ENCODE measurements at places on chromosomes 2 and 18.

- H3K27ac ChIP-seq = no peak overlapping the region
- H3K4me1 ChIP-seq = peaks cover under 1% of the 10 kb centered on the region
Observed at GRCh38 chr2:101272045-101272784, 19.5 kb downstream of the CNOT11 start.

- no peak overlapping the region for H3K4me3 ChIP-seq
- no peaks in the 10 kb centered on the region for H3K4me1 ChIP-seq
- DNase-seq = no peak
- no peak overlapping the region for H3K27ac ChIP-seq
- H3K27me3 ChIP-seq = no peaks in the 10 kb centered on the region
- no peaks in the 10 kb centered on the region for H3K36me3 ChIP-seq
Observed at GRCh38 chr18:65527879-65528633, 222.8 kb upstream of the CDH7 start.

DNA sequence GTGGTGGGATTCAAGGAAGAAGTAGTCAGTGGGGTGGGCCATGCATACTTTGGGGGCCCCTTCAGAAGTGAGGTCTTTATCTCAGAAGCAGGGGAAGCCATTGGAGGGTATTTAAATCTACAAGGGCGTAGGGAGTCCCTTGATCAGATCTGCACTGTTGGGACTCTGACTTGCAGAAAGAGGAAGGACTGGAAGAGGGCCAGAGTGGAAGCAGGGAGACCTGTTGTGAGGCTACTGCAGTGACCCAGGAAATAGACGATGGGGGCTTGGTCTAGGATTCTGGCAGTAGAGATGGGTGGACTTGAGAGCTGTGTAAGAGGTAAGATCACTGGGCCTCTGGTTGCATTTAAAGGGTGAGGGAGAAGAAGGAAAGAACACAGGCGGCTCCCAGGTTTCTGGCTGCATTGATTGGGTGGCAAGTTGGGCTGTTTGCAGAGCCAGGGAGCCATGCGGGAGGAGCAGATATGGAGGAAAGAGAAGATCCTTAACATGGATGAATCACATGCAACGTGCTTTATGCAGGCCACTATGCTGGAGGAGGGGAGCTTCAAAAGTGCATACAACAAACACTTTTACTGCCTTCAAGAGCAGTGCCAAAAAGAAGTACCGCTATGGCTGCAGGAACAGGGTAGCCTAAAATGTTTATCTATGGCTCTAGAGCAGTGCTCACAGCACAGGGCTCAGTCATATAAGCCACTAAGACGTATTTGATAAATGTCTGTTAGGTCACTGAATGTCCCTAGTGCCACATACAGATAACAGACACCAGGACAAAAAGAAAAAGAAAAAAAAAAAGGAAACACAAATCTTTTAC lies 2.3 kb downstream of the SFXN5 start:
- no peak overlapping the region for H3K27ac ChIP-seq
- DNase-seq = no peak
- no peak overlapping the region for H3K4me3 ChIP-seq

DNA sequence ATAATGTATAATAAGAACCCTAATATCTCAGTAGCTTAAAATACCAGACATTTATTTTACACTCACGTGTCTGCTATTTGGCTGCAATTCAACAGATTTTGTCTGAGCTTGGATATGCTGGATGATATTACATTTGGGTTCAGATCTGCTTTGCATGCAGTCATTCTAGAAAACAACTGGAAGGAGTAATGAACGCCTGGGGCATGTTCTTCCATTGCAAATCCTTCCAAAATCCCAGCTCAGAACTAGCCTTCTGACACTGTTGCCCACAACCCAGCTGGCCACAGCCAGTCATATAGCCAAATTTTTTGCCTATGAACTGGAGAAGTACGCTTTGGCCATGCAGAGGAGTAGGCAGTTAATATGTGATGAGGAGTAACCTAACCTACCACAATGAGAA lies 597.8 kb upstream of the VRK2 start:
- no peaks in the 10 kb centered on the region for H3K36me3 ChIP-seq
- H3K27ac ChIP-seq = no peak overlapping the region
- H3K4me3 ChIP-seq = no peak overlapping the region
- DNase-seq = no peak
- H3K4me1 ChIP-seq = no peaks in the 10 kb centered on the region

GRCh38 chr18:40962784-40963183 lies 992.2 kb upstream of the PIK3C3 start:
- no peaks in the 10 kb centered on the region for H3K36me3 ChIP-seq
- no peak overlapping the region for H3K27ac ChIP-seq
- H3K4me1 ChIP-seq = no peaks in the 10 kb centered on the region
- H3K27me3 ChIP-seq = no peaks in the 10 kb centered on the region

DNA sequence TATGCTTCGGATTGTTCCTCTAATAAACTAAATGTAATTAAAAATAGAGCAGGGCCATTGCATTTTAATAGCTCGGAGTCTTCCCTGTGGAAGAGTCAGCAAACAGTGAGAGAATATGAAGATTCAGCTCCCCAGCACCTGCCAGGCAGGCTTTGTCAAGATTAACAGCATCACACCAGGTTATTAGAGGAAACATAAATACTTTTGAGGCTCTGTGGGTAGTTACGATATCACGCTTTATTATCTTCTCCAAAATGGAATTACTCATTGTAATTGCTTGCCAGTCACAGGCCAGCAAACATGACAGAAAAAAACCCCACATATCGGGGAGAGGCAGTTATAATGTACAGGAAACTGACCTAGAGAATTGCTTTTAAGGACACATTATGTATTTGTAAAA lies 303.9 kb downstream of the CPS1 start:
- no peak for DNase-seq
- H3K4me1 ChIP-seq = no peaks in the 10 kb centered on the region
- H3K36me3 ChIP-seq = no peaks in the 10 kb centered on the region
- H3K27me3 ChIP-seq = no peaks in the 10 kb centered on the region
- no peak overlapping the region for H3K4me3 ChIP-seq

- peaks cover 41% of the 10 kb centered on the region for H3K36me3 ChIP-seq
- H3K4me1 ChIP-seq = peaks cover 31% of the 10 kb centered on the region
- H3K4me3 ChIP-seq = peak overlapping the region; percentile 70
Observed at GRCh38 chr2:219386532-219387280, 1.0 kb downstream of the DNPEP start.

GRCh38 chr2:30276455-30276911 lies 45.1 kb downstream of the LBH start:
- H3K36me3 ChIP-seq = no peaks in the 10 kb centered on the region
- no peaks in the 10 kb centered on the region for H3K27me3 ChIP-seq
- no peak overlapping the region for H3K27ac ChIP-seq
- peaks cover 12% of the 10 kb centered on the region for H3K4me1 ChIP-seq
- DNase-seq = no peak
- no peak overlapping the region for H3K4me3 ChIP-seq

DNA sequence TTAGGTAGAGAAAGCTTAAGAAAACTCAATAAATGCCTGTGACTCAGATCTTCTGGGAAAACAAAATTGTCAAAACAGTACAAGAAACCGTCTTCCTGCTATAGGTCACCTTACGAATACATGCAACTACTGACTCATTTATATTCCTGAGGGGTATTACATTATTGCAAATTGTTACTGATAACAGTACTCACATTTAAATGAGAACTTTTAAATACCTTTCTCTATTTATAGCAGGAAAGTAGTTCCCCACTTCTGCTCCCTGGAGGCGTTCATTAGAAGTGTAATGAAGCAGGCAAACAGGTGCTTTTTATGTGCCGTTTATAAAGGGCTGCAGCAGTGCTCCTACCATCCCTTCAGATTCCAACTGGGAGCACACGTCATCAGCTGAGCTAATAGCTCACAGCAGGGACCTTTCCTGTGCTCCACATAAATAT lies 65.1 kb upstream of the RPRM start:
- H3K27ac ChIP-seq = no peak overlapping the region
- no peaks in the 10 kb centered on the region for H3K4me1 ChIP-seq
- H3K4me3 ChIP-seq = no peak overlapping the region
- DNase-seq = no peak

DNA sequence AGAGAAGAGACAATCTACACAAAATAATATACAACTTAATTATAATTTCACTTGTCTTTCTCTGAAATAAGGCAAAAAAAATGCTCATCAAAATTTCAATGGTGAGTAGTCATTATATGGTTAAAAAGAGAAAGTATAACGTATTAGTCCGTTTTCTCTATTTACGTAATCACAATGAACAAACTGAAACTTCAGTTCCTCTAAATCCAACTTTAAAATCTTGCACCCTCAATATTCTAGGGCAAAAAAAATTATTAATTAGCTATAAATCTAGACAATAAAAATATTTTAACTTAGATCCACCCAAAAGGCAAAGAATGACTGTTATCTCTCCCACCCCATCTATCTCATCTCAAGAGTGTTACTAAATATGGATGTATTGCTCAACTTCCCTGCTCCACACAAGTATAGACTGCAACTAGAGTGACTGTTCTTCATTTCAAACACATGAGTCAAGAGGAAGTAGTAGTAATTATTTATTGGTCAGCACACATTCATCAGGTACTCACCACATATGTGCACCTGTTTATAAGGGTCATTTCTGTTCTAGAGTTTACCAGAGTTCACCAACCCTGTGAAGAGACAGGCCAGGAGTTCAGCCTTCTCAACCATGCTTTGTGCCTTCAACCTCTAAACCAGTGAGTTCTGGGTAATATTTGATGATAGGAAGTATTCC lies 36.4 kb downstream of the STK39 start:
- no peak overlapping the region for H3K27ac ChIP-seq
- H3K36me3 ChIP-seq = no peaks in the 10 kb centered on the region
- DNase-seq = no peak
- no peaks in the 10 kb centered on the region for H3K27me3 ChIP-seq
- peak overlapping the region; percentile 25 for H3K4me3 ChIP-seq
- peaks cover 26% of the 10 kb centered on the region for H3K4me1 ChIP-seq

DNA sequence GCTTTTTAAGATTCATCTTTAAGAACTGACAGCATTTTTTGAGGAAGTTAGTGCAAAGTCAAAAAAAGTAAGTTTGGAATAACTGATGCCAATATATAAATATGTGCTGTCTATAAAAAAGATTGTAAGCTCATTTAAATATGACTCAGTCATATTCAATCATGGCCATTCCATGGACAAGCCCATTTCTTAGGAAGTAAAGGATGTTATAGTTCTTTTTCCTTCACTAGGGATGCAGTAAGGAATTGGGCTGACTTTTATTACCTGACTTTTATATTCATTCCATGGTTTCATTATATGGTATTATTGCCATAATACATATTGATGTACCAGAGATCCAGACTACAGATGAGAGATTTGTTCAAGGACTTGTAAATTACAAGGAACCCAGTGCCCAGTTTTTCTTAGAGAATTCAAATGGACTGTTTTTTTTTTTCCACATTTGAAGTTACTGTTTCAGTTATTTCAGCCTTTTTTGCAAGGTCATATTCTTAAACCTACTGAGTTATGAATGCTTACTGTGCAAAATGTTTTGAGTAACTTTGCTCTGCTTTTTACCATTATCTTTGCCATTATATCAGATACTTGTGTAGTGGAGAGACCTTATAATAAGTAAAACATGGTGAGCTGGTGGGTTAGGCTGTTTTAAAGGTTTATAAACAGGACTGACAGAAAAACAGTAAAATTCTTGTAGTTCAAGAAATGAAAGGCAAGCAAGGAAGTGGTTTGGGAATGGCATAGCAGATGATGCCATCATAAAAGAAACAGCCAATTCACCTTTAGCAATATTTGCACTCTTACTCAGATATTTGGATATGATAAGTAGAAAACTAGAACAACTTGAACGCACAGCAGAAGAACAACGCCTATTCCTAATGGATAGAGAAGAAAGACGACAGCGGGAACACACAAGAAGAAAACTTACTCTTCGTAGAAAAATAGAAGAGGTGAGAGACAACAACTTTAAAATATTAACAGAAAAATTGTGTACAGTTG lies 7.6 kb downstream of the FSIP2 start:
- no peaks in the 10 kb centered on the region for H3K27me3 ChIP-seq
- H3K27ac ChIP-seq = no peak overlapping the region
- DNase-seq = no peak
- no peaks in the 10 kb centered on the region for H3K4me1 ChIP-seq
- H3K36me3 ChIP-seq = no peaks in the 10 kb centered on the region
- H3K4me3 ChIP-seq = no peak overlapping the region

- DNase-seq = no peak
- no peaks in the 10 kb centered on the region for H3K4me1 ChIP-seq
- no peaks in the 10 kb centered on the region for H3K36me3 ChIP-seq
- H3K27me3 ChIP-seq = no peaks in the 10 kb centered on the region
- H3K27ac ChIP-seq = no peak overlapping the region
Observed at GRCh38 chr2:102599486-102599885, 19.9 kb upstream of the SLC9A2 start.

DNA sequence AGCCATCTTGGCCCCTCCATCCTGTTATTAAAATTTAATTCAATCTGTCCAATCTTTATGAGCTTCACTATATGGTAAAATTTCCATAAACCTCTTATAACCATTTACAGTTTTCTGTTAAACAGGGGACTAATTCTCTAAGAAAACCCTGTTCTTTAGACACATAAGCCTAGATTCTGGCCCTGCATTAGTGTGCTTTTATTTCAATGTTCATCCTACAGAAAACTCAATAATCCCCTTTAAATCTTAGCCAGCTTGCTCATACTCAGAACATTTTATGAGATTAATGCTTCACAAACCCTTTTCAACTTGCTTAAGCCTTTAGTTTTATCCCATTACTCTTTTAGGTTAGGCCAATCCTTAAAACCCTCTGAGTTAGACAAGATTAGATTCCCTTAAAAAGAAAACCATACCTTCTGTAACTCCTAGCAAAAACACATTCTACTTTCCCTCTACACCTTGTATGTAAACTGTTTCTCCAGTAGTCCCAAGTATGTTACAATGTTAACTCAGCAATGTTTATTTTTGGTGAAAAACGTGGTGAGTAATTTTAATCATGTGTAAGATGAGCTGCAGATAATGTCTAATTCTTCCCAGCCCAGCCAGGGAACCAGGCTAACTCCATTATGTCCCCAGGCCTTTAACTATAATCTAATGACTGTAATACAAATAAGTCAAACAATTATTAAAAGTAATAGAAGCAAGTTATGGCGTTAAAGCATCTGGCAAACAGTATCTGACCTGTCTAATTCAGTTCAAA lies 1953.4 kb upstream of the LRRTM1 start:
- no peaks in the 10 kb centered on the region for H3K36me3 ChIP-seq
- H3K4me3 ChIP-seq = no peak overlapping the region
- no peak for DNase-seq
- H3K4me1 ChIP-seq = no peaks in the 10 kb centered on the region
- H3K27ac ChIP-seq = no peak overlapping the region

GRCh38 chr2:196012314-196012713 lies 56.3 kb downstream of the DNAH7 start:
- H3K27ac ChIP-seq = no peak overlapping the region
- H3K27me3 ChIP-seq = no peaks in the 10 kb centered on the region
- no peak overlapping the region for H3K4me3 ChIP-seq
- no peaks in the 10 kb centered on the region for H3K4me1 ChIP-seq
